ENCODE measurements at places on chromosomes 12 and 14. TPM values are rescaled to one million over a fixed set of nuclear protein-coding genes. Genes with fewer than 3 reads are reported as not detected.

Gene TPI1
- 308 TPM for total RNA-seq

GRCh38 chr14:54567639-54568561 is 972 bp downstream of the SAMD4A start:
- H3K4me3 ChIP-seq, result peak overlapping the region; percentile 88
- H3K27me3 ChIP-seq, result no peaks in the 10 kb centered on the region
- DNase-seq, result peak; percentile 86
- peaks cover 7% of the 10 kb centered on the region for H3K36me3 ChIP-seq
- H3K27ac ChIP-seq, result peak overlapping the region; percentile 94
- H3K4me1 ChIP-seq, result peaks cover 49% of the 10 kb centered on the region

DNA sequence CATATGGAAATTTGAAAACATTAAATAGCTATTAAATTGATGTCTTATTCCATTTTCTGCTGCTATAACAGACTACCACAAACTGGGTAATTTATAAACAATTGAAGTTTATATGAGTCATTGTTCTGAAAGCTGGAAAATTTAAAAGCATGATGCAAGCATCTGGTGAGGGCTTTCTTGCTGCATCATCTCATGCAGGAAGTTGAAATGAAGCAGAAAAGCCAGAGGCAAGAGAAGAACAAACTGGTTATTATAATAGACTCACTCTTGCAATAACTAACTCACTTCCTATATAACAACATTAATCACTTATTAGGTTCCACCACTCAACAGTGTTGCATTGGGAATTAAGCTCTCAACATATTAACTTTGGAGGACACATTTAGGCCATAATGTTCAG is 1277.4 kb downstream of the LRFN5 start:
- no peak overlapping the region for H3K4me3 ChIP-seq
- no peaks in the 10 kb centered on the region for H3K27me3 ChIP-seq
- H3K4me1 ChIP-seq, result no peaks in the 10 kb centered on the region
- no peaks in the 10 kb centered on the region for H3K36me3 ChIP-seq
- H3K27ac ChIP-seq, result no peak overlapping the region

Gene TMEM52B
- not detected for total RNA-seq

DNA sequence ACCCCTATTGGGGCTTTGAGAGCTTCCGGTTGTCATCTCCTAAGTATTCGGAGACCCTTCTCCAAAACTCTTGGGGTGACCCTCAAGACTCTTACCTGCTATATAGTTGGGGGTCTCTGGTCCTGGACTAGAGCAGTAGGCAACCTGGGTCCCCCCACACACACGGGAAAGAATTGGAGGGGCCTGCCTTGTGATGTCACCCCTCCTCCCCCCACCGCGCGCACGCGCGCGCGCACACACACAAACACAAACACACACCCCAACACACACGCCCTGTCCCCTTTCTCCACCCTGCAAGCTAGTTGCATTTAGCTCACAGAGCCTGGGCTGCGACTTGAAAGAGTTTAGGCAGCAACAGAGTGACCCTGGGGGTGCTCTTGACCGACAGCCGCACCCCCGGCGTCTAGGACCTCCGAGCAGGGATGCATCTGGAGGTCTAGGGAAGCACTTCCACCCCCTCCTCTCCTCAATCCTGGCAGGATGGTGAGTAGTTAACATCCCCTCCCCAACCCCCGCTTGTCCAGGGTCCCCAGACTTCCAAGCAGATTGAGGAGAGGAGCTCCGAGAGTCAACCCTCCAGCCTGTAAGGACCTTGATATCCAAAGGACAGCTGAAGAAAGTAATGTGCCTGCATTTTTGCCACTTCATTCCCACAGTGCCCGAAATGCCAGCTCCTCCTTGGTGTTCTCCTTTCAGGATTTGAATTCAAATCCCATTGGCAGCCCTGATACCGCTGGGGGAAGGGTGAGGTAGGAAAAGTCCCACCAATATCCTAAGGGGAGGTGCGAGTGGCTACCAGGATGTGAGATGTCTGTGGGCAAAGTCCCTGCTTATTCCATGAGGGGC is 1.4 kb upstream of the DNAJC14 start:
- H3K27ac ChIP-seq, result peak overlapping the region; percentile 86
- H3K4me3 ChIP-seq, result peak overlapping the region; percentile 64
- H3K27me3 ChIP-seq, result no peaks in the 10 kb centered on the region
- H3K36me3 ChIP-seq, result no peaks in the 10 kb centered on the region
- DNase-seq, result peak; percentile 92

- DNase-seq, result no peak
- no peaks in the 10 kb centered on the region for H3K27me3 ChIP-seq
- no peak overlapping the region for H3K4me3 ChIP-seq
- H3K36me3 ChIP-seq, result no peaks in the 10 kb centered on the region
Observed at GRCh38 chr12:20946732-20947131, 136.2 kb downstream of the SLCO1B3 start.

DNA sequence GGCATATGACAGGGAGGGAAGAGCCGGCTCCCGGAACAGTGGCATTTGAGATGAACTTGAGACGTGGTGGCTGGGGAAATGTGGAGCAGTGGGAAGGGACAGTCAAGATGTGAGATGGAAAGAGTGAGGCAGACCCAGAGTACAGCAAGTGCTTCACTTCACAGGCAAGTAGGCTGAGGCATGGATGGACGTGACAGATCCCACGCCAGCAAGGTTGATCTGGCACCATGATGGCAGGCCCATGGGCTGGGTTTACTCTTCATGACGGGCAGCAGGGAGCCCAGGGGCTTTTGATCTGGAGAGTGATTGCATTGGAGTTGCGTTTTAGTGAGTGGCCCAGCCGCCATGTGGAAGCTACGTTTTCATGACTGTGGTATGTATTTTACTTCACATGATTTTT is 17.9 kb upstream of the EML1 start:
- peak overlapping the region; percentile 83 for H3K27ac ChIP-seq
- peaks cover 35% of the 10 kb centered on the region for H3K4me1 ChIP-seq
- H3K36me3 ChIP-seq, result no peaks in the 10 kb centered on the region
- no peaks in the 10 kb centered on the region for H3K27me3 ChIP-seq
- peak; percentile 59 for DNase-seq

- no peak overlapping the region for H3K4me3 ChIP-seq
- H3K27ac ChIP-seq, result no peak overlapping the region
- H3K36me3 ChIP-seq, result no peaks in the 10 kb centered on the region
- H3K4me1 ChIP-seq, result no peaks in the 10 kb centered on the region
- H3K27me3 ChIP-seq, result no peaks in the 10 kb centered on the region
Observed at GRCh38 chr12:8156416-8156815, 399 bp upstream of the ZNF705A start.

Gene KRT79
- total RNA-seq, result not detected

GRCh38 chr12:13023811-13024530 is 20.2 kb upstream of the FAM234B start:
- no peaks in the 10 kb centered on the region for H3K27me3 ChIP-seq
- H3K27ac ChIP-seq, result no peak overlapping the region
- no peak overlapping the region for H3K4me3 ChIP-seq
- no peak for DNase-seq
- no peaks in the 10 kb centered on the region for H3K4me1 ChIP-seq
- no peaks in the 10 kb centered on the region for H3K36me3 ChIP-seq

DNA sequence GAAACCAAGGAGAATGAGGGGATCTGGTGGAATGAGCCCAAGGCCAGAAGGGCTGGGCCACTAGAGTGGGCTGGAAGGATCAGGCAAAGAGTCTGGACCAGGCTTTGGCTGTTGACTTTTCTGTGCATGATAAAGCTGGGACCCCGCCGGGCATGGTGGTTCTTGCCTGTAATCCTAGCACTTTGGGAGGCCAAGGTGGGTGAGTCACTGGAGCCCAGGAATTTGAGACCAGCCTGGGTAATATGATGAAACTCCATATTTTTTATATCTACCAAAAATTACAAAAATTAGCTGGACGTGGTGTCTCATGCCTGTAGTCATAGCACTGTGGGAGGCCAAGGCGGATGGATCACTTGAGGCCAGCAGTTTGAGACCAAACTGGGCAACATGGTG is 393 bp upstream of the KLHL33 start:
- no peaks in the 10 kb centered on the region for H3K36me3 ChIP-seq
- no peaks in the 10 kb centered on the region for H3K4me1 ChIP-seq

DNA sequence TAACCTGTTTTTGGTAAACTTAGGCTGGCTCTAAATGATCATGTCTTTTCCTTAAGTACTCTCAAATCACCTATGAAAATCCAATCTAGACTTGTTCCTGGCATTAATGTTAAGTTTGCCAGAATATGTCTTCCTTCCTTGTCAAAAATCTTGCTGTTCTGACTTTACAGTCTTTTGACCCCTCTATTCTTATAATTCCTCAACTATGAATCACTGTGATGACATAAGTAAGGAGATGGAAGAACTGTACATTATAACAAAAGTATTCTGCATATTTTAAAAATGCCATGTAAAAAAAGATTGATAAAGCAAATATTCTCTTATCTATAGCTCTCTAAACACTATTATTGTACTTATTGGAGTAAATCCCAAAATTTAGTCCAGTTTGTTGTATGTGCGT is 51.4 kb upstream of the BAZ1A start:
- no peak for DNase-seq
- no peaks in the 10 kb centered on the region for H3K27me3 ChIP-seq
- H3K4me1 ChIP-seq, result no peaks in the 10 kb centered on the region
- H3K27ac ChIP-seq, result no peak overlapping the region

DNA sequence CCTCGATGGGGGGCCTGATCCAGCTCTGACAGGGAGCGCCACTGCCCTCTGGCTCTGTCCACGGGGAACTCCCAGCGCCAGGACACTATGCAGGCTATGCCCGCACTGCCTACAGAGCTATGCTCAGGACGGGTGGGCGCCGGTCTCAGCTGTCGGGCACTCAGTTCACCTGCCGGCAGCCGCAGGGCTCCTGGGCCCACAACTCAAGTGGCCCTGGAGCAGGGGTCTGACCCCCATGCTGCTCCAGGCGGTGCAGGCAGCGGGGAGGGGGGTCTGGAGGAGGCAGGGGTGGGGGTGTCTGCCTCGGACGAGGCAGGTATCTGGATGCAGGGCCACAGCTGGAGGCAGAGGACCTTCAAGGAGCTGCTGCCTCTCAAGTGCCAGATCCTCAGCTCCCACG is 28.5 kb upstream of the NUDT14 start:
- peaks cover 14% of the 10 kb centered on the region for H3K4me1 ChIP-seq
- H3K27ac ChIP-seq, result no peak overlapping the region
- H3K4me3 ChIP-seq, result no peak overlapping the region
- H3K27me3 ChIP-seq, result no peaks in the 10 kb centered on the region

DNA sequence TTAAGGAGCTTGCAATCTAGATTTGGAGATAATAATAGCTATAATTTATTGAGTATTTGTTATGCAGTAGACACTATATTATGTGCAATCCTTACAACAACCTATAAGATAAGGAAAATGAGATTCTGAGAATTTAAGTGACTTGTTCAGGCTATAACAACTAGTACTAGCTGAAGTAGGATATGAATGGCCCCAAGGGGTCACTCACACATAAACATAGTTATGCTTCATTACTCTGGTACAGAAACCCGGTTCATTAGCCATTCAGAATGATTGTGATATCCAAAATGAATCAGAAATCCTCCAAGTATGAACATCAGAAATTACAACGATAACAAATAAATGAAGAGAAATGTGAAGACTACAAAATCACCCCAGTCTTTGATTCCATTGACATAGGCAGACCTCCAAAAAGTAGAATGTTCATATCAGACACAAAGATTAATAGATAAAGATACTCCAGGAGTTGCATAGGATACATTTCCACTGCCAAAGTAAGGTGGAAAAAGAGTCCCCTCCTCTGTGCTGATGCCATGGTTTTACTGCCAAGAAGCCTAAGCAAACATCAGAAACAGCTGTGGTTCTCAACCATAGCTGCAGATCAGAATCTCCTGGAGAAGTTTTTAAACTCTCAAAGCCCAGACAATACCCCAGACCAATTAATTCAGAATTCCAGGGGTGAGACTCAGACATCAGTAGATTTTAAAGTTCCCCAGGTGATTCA is 8.6 kb upstream of the NID2 start:
- H3K36me3 ChIP-seq, result no peaks in the 10 kb centered on the region
- no peaks in the 10 kb centered on the region for H3K4me1 ChIP-seq
- DNase-seq, result no peak
- no peaks in the 10 kb centered on the region for H3K27me3 ChIP-seq
- H3K27ac ChIP-seq, result no peak overlapping the region
- no peak overlapping the region for H3K4me3 ChIP-seq

Gene VRTN
- total RNA-seq, result not detected

- H3K27me3 ChIP-seq, result no peaks in the 10 kb centered on the region
- no peak overlapping the region for H3K4me3 ChIP-seq
- no peak for DNase-seq
- H3K4me1 ChIP-seq, result peaks cover 12% of the 10 kb centered on the region
- no peaks in the 10 kb centered on the region for H3K36me3 ChIP-seq
Observed at GRCh38 chr14:76136476-76137110, 15.1 kb upstream of the GPATCH2L start.
